ENCODE measurements at places on chromosomes 4 and X.

DNA sequence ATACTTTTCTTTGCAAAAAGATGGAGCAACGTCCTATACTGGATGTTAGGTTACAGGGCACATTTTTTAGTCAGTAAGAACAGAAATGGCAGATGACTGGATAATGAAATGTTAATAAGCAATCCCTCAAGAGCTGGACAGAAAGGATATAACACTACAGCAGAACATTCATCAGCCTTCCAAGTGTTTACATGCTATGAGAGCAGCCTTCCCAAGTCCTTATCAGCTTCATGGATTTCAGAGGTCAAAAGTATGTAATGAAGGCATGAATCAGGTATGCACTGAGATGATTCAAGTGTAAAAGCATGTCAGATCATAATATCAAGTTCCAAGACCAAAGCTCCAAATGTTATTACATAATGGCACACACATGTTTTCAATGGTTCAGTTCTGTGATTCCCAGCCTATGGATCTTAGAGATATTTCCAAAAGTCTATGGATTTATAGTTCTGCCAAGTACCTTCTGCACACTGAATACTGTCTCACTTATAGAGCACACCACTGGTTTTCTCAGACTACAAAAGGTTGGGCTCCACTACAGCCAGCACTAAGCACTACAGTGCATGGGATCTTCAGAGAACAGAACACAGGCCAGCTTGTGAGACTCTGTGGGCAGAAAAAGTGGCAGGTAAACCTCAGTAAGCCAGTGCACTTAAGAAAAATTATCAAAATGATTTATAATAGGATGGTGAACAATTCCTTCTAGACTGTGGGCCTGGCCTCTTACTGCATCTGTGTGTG, 49.2 kb downstream of the GPC4 start:
- DNase-seq: no peak

- DNase-seq: no peak
Observed at GRCh38 chr4:47270201-47270888, 193.2 kb downstream of the COMMD8 start.

- no peak for DNase-seq
Observed at GRCh38 chr4:170884969-170885570, 795.3 kb upstream of the AADAT start.

DNA sequence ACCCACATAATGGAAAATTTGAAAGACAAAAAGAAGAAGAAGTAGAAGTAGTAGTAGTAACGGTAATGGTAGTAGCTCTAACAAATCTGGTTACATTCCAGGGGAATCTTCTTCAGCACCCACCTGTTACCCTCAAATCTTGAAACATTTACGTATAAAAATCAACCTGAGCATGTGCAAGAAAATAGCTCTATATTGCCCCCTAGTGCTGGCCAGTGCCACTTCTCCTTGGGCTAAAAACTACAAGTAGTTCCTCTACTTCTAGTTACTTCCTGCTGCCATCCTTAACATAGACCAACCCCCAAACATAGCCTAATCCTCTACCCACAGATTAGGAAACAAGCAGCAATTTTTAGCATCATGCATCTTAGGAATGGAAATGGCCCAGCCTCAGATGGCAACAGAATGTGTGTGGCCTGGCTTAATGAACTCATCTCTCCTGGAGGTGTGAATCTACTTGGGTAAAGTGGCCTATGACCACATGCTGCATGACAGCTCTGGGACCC, 3.1 kb downstream of the PDGFC start:
- no peak for DNase-seq

DNA sequence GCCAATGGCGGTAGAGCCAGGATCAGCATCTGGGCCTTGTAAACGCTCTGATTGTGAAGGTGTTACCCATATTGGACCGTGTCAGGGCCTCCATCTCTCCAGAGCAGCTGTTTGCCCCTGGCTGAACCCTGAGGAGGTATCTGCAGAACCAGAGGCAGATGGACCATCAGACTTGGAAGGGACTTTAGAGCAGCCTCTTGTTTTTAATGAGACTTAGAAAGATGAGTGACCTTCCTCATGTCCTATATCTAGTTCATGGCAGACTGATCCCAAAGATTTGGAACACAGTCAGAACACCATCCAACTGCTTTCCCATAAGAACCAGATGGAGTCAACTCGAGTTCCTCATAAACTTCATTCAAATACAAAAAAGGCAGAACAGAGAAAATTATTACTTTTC, 135.1 kb upstream of the MSX1 start:
- DNase-seq: no peak

- DNase-seq: no peak
Observed at GRCh38 chrX:24485323-24485722, 20.2 kb downstream of the PDK3 start.

DNA sequence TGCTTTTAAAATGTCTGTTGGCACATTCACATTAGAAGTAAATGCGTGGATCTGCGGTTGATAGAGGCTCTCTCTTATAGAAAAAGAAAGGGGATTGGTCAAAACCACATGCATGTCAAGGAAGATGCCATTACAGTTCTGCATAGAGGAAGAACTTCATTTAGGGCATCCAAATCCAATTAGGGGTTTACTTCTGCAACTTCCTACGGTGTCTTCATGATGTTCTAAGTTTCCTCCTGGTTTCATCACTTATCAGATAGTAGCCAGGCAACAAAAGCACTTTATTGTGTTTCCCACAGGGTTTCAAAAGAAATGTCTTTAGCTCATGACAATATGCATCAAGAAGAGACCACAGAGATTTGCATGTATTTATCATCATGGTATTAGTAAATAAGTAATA, 136.0 kb upstream of the HPGD start:
- DNase-seq: no peak

- no peak for DNase-seq
Observed at GRCh38 chrX:123157586-123157985, 26.5 kb upstream of the GRIA3 start.
